ENCODE measurements at places on chromosomes 3 and 15. TPM values are rescaled to one million over a fixed set of nuclear protein-coding genes. Genes with fewer than 3 reads are reported as not detected.

- no peak for DNase-seq
These were observed 36.5 kb upstream of the PLXNA1 start for GRCh38 chr3:126946405-126946804.

DNA sequence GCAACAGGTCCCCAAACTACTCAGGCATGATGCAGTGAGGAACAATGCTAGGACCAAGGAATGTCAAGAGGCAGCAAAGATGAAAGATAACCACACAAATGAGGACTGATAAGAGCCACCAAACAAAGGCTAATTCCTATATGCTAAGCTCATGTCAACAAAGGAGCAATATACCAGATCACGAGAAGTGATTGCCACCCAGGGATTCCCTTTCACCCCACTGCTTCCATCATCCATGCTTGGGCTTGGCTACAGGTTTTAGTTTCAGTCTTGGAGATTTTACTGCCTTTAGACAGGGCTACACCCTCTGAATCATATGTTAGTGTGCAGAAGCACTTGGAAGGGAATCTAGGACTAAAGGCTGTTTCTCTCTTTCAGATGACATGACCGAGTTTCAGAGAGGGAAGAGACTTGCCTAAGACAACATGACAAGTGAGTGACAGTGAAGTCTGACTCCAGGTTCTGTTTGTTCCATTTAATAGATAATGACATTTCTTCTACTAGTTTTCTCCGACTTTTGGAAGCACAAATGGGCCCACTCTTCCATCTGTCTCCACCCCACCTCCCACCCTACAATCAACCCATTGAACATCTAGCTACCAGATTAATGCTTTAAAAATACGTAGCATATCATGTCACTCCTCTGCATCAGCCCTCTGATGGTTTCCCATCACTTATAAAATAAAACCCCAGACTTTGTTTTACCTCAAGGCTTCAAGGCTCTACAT lies 173.5 kb upstream of the LRRN1 start:
- DNase-seq, result no peak

GRCh38 chr3:110799271-110799670 lies 272.3 kb upstream of the NECTIN3 start:
- no peak for DNase-seq

DNA sequence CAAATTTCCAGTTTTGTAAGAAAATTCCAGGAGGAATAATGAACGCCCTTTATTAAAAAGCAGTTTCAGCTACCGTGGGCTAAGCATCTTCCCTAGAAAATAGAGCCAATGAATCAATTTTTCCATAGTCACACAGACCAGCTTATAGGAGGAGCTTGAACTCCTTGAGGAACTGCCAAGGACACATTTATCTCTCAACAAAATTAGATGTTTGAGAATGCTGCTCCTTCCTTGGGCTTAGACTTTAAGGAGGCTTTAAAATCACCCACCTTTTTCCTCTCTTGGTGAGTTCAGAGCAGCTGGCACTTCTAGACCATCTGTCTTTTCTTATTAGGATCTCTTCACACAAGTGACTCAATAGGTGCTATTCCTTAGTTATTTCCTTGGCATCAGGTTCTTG lies 588.0 kb downstream of the SQOR start:
- no peak for DNase-seq

GRCh38 chr3:128201158-128201755 lies 48.0 kb downstream of the EEFSEC start:
- DNase-seq, result no peak

CFAP100 gene
- not detected for total RNA-seq

GP9 gene
- not detected for total RNA-seq

SLC28A2 gene
- total RNA-seq, result not detected
